ENCODE measurements at places on chromosomes 4 and X.

DNA sequence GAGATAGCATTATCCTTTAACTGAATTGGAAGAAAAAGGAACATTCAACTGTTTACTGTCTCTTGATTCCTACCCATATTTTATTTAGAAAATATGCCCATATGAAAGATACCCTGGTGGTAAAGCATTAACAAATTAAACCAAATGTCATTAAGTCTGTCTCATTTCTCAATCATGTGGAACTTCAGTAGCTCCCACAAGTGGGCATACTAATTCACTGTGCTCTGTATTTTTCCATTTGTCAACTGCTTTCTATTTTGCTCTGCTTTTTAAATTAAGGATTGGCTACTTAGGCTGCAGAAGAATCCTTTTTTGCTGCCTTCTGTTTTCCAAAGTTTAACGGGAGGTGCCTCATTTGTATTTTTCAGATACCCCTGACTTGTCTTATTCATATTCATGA lies 77.2 kb downstream of the DDIT4L start:
- no peak for DNase-seq

- peak; percentile 2 for DNase-seq
Observed at GRCh38 chr4:172666711-172667368, 501.8 kb upstream of the GALNT7 start.

- DNase-seq, result no peak
Observed at GRCh38 chr4:67885762-67886161, 2.0 kb upstream of the TMPRSS11D start.

DNA sequence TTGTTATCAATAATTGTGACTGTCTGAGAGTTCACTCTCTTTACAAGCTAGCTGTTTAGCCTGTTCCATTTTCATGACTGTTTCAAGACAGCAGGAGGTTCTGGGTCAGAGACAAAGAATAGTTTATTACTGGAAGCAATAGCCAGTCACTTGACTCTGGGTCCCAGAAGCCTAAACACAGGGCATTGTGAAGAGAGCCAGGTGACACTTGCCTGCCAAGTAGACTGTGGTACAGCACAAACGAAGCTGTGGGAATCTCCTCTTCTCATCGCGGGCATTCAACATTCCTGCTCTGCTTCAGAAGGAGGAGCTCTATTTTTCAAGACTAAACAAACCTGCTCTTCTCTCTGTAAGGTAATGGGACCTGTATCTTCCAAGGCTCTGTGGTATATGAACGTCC lies 485.1 kb downstream of the TRIML1 start:
- peak; percentile 15 for DNase-seq

DNA sequence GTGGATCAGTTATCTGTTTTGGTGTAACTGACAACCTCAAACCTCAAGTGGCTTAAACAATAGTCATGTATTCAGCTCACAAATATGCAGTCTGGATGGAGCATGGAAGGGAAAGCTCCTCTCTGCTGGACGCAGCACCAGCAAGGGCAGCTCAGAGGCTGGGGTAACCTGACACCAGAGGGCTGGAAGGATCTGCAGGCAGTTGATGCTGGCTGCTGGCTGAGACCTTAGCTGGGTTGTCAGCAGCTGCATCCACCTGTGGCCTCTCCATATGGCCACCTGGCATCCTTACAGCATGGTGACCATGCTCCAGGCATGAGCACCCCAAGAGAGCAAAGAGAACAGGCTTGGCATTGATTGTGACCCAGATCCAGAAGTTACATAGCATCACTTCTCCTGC lies 46.7 kb downstream of the ENPP6 start:
- DNase-seq, result peak; percentile 67

DNA sequence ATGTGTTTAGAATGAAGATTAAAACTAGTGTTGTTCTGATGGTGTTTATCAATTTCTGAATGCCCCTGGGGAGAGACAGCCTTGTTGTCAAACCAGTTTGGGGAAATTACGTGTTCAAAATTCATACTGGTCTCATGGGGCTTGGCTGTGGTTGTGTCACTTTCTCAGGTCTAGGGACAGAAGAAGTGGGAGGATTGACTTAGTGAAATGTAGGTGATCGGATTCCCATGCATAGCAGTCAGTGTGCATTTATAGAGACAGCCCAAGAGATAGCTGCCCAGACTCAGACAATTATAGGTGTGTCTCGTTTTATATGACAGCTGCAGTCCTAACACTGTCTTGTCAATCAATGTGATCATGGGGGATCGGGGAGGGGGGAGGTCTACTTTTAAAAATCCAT lies 94.4 kb upstream of the CLCN4 start:
- DNase-seq, result no peak

DNA sequence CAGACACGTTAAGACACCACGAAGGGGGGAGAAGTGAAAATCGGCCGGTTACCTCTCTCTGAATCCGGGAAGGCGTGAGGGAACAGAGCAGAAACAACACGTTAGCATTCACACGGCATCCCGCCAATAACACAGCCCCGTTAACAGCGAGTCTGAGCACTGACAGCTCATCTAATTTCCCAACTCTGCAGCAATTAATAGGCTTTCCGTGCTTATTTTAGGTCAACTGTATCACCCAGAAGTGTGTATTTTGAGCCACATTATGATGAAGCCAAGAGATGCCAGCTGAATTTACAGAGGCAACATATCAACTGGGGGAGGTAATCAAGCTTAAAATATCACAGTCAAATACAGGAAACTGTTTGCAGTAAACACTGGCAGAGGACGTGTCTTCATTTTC lies 92.6 kb downstream of the NSUN7 start:
- peak; percentile 74 for DNase-seq

GRCh38 chrX:118583781-118584180 lies 88.2 kb downstream of the DOCK11 start:
- DNase-seq, result no peak

DNA sequence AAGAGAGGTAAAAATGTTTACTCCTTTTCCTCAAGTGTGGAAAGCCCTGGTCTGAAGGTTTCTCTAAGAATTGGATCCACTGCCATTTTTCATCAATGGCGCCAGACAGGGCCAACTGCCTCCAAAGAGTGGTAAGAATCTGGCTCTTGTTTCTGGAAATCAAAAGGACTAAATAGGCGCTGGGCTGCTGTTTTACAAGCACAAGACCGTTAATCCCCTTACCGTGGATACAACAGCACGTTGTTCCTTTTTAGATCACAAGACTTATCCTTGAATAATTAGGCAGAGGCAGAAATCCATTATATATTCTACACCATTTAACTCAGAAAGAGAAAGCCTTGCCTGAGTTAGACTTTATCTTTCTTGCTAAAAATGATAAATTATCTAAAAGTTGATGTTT lies 10.6 kb downstream of the CLTRN start:
- DNase-seq, result no peak
